ENCODE measurements at places on chromosomes 6 and 20.

- DNase-seq, result no peak
These were observed 498.7 kb downstream of the TENT5A start for GRCh38 chr6:81253821-81254220.

DNA sequence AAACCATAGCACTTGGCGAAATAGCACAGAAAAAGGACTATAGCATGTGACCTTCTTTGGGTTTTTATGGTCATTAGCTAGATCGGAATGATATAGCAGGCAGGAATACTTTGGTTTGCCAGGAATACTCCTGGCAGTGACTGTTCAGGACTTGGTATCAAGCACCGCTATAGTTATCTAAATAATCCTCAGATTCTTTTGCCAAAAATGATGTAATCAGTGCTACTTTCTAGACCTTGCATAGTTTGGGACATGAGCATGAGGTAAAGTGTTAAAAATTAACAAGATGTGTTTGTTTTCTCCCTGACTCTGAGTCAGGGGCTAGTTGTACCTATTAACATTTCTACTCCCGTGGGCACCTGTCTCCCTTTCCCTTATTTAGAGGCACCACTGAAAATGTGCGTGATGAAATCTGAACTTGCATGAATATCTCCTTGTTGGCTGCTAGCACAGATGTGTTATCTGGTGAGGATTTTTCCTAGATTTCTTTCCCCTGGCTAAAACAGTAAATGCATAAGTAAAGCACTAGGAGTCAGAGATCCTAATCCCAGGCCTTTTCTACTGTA is 511.0 kb downstream of the CDKAL1 start:
- no peak for DNase-seq

GRCh38 chr20:61966492-61967244 is 99.0 kb downstream of the TAF4 start:
- DNase-seq, result no peak

DNA sequence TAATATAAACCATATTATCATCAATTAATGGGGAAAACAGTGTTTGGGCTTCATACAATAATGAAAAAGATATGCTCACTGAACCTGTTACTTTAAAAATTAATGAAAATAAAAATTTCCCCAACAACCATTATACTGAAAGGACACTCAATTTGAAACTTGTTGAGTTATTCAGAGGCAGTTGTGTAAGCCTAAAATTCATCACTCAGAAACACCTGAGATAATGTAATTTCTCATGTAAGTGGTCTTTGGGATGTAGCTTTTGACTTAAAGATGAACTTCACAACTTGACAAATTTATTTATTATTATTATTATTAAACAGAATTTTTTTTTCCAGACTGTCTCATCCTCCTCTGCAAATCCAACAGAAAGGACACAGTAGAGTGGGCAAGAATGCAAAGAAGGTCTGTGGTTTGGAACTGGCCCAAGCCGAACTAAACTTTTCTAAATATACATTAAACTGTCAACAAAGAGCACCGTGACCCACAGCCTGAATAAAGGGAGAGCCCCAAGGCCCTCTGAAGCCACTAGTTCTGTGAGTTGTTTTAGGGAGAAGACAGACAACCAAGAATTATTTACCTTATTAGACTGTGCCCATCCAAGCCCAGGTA is 32.2 kb upstream of the HEY2 start:
- no peak for DNase-seq

DNA sequence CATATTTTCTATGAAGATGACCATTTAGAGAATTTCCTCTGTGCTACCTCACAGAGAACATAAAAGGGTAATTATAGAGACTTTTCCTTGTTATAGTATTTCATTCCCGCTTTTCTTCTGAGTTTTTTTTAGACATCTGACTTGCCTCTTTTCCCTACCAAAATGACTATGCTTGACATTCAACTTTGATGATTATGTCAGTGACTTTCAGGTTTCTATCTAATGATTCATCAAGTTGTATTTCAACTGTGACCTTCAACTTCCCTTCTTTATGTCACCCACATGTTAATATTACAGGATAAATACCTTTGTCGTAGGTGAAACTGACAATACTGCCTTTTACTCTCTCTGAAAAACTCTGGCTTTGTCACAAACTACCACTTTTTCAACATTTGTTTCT is 95.3 kb downstream of the MLIP start:
- DNase-seq, result no peak

GRCh38 chr6:131740161-131740560 is 29.3 kb upstream of the CTAGE9 start:
- DNase-seq, result no peak

DNA sequence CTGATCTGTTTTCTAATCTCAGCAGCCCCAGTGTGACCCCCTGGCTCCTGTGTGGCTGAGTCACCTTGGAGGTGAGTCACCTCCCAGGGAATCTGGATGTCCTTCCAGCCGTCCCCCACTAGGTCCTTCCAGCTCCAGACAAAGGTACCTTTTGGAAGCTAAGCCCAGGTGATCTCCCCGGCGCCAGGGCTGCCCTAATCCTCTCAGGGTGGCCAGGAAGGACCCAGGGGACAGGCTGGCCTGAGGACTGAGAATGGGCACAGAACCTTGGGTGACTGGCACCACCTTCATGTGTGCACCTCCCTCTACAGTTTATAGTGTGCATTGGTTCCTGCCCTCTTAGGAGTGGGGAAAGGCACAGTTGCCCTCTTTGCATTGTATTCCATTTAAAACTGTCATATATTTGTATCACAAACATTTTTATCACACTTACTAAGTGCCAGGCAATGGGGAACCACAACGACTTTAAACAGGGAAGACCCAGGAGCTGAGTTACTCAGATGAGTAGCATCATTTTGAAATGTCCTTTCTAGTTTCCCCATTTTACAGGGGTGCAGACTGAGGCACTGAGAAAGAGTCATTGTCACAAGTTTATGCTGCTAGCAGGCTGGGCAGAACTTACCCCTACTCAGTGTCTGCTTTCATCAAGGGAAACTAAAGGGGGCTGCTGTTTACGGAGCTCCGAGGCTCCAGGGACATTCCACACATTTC is 2.6 kb upstream of the BPIFB4 start:
- no peak for DNase-seq

DNA sequence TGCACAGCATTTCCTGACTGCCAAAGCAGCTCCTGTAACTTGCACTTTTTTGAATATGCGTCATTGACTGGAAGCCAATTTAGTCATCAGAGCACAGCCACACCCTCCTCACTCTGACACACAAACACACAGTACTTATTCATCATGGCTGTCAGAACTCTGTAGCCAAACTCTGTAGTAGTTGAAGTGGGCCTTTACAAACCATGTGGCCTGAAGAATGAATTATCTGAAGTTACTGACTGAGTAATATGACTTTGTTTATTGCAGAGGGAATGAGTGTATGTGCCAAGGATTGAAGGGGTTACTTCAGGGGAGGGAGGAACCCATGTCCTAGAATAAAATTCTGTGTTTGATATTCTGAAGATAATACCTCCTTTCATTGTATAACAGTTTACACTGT is 102.7 kb downstream of the FIG4 start:
- no peak for DNase-seq

Measured in caudate nucleus (tissue), 63 donors.